ENCODE measurements at places on chromosomes 1 and 21. TPM values are rescaled to one million over a fixed set of nuclear protein-coding genes. Genes with fewer than 3 reads are reported as not detected.

Gene FOXD2
- 0.54 TPM for total RNA-seq

Gene FAM76A
- 5.4 TPM for total RNA-seq

Gene NCF2
- total RNA-seq: 3.3 TPM

Gene C1orf74
- total RNA-seq: 1.8 TPM

Gene LRRC8C
- 14.7 TPM for total RNA-seq

Gene MROH7
- not detected for total RNA-seq

Gene TGFB2
- total RNA-seq: 14.4 TPM

Measured in A549 treated with ZK216348 at 1 μM for 4 hours (cell line).